Activated CD4-positive, CD25-positive, alpha-beta regulatory T cell treated with anti-CD3 and anti-CD28 coated beads, Interleukin-2, amount 50 U/mL, for 24 hours (primary cell): ENCODE measurements at places on chromosomes 7 and 10.

- ATAC-seq: no peak
These were observed 163.6 kb downstream of the GNAI1 start for GRCh38 chr7:80298201-80298600.

GRCh38 chr10:70981936-70982335 lies 93.6 kb upstream of the PCBD1 start:
- ATAC-seq: no peak

GRCh38 chr10:59372543-59372942 lies 10.2 kb upstream of the FAM13C start:
- no peak for ATAC-seq

GRCh38 chr10:75050149-75050919 lies 61.1 kb upstream of the SAMD8 start:
- no peak for ATAC-seq

DNA sequence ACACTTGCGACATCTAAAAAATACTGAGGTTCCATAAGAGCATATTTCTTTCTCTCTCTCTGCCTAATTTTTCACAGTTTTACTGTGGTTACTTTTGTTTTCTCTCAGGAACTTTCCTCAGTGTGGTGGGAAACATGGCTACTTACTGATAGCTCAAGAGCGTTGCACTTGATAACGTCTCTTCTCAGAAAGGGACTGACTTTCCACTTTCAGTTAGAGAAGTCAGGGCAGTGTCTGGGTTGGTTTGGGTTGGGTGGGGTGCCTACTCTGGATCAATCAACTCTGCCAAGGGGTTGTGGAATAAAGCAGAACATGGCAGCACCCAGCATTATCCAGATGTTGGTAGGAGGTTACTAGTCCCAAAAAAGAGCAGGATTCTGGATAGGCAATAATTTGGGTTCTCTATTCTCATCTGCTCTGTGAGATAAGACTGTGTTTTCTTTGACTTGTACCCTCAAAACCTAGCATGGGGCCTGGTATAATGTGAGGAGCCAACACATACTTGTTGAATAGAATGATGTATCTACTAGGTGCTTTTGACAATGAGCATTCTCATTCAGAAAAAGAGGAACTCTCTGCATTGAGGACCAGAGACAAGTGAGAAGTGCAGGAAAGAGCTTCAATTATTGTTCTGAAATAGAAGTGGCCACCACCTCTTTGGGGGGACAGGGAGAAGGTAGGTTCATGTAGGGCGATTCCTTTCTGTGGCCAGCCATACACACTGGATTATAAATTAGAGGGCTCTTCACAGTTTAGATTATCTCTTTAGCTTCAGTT lies 315.7 kb downstream of the REEP3 start:
- ATAC-seq: no peak

DNA sequence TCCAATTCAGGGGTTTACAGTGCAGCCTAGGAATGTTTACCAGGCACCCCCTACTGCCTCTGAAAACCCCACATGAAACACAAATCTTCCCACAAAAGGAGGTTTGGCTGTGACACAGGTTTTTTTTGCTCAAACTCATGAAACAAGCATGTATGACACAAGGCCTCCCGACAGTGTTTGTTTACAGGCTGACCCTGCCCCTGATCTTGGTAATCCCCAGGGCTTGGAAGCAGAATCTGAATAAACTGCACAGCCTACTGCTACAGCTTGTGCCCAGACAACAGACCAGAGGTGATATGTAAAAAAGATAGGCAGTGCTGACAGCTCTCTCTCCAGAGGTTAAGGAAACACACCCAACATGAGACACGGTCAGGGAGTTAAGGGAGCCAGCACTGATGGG lies 184.2 kb downstream of the KMT2E start:
- ATAC-seq: no peak

DNA sequence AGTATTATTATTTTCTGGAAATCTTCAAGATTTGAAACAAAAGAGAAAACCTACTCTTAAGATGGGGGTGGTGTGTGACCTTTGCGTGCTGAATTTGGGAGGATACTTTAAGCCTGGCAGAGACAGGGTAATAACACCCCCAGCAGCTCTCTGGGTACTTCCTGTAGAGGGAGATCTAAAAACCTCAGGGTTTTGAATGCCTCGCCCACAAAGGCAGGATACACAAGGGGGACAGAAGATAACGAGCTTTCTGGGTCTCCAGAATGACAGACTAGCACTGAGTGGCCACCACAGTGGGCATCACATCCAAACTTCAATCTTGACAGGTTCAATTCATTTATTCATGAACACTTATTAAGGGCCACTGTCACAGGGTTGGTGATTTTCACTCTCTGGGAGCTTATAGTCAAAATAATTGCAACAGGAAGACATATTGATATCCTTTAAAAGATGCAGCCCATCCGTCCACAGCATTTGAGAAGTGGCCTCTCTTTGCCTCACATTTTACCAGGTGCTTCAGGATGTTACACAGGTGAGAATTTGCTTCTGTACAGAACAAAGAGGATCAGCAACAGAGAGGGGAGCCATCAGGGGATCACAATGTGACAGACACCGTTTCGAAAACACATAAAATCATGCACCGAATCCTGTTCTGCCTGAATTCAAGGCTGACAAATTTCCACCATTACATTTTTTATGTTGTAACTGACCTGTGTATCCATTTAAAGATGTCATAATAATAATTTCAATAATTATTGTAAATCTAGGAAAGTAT lies 14.3 kb downstream of the CPA1 start:
- peak; percentile 60 for ATAC-seq

DNA sequence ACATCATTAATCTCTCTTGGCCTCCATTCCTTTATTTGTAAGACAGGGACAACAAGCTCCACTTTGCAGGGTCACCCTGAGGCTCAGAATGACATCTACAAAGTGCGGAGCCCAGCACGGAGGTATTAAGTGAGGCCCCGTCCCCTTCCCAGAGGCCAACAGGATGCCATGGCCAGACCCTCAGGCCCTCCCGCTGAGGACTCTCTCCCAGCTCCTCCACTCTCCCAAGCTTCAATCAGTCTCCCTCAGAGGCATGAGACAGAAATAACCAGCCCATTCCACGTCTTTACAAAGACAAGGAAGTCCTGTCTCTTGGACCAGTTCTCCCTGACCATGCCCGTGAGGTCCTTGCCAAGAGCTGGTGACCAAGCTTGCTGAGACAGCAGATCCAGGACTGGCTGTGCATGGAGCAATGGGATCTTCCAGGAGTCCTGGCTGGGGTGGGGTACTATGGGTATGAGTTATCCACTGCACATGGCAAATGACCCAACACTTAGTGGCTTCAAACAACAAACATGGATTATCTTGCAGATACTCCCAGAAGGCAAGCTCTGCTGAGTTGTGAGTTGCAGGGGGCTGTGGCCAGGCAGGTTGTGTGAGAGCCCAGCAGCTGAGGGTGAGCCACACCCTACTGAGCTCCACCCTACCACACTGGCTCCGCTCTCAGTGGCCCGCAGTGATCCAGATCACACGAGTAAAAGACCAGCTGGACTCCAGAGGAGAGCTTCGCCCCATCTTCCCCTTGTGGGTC lies 4.3 kb upstream of the PPIF start:
- ATAC-seq: no peak

DNA sequence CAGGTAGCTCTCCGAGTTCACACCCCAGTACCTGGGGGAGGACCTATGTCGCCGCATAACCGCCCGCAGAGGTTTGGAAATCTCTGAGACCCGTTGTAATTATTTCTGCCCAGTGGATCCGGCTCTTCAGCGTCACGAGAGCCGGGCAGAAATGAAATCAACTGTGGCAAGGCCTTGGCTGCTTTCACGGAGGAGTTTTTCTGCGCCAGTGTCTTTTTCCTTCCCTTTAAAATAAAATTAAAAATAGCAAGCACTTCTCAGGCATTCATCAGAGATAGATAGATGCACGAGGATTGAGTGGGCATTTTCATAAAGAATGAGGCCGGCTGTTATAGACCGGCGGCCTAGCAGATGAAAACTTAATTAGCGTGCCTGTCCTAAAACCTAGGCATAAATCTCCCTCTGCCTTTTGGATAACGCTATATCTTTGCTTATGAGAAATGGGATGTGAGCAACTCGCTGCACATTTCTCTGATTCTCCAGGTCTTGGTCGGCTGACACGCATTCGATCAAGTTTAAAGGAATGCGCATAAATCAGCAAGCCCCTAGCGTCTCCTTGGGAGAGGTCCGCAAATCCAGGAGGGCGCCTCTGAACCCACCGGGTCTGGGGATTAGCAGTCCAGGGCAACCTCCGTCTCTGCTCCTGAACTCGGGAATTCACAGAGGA lies 6.4 kb downstream of the HOXA13 start:
- ATAC-seq: no peak

- ATAC-seq: no peak
These were observed 211.4 kb downstream of the TNS3 start for GRCh38 chr7:47370461-47371042.

- ATAC-seq: peak; percentile 82
These were observed 5.6 kb upstream of the MEST start for GRCh38 chr7:130486114-130486953.

- no peak for ATAC-seq
These were observed 28.9 kb upstream of the SAMD9L start for GRCh38 chr7:93176992-93177580.

GRCh38 chr7:70734411-70734810 lies 397.5 kb upstream of the GALNT17 start:
- ATAC-seq: no peak
